Anterior cingulate cortex (tissue), 58 donors: ENCODE measurements at places on chromosomes 2 and 18.

DNA sequence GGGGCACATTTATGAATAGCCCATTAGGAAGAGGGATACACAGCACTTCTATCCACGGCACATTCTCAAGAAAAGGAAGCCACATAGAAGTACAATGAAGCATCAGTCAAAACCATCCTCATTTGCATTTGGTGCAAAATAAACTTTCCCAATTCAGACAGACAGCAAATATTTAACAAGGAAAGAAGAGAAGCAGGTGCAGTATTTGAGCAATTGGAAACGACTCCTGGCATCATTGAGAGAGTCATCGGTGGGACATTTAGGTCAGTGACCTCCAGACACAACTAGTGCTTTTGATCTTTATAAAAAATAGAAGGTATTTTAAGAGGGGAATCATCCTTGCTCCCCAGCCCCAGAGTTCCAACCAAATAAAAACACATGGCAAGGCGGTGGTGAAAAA lies 118.0 kb downstream of the MREG start:
- no peak for DNase-seq

DNA sequence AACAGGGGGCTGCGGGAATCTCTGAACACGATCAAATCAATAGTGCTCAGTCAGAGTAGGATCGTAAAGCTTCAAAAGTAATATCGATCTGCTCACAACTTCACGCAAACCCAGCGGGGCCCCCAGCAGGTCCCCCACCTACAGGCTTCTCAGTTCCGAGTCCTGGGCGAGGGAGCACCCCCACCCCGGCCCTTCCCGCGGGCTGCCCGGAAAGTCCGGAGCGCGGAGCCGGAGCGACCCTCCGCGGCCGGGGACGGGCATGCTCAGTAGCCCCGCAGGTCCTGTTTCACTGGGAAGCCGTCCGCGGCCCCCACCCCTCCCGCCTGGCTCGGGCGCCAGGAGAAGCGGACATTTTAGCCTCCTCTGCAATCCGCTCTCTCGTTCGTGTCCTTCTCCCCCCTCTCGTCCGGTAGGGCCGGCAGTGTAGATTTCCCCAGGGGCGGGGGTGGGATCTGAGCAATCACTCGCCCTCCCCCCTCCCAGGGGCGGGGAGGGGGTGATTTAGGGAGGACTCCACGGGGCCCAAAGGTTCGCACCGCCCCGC lies 3.3 kb upstream of the SPRED2 start:
- peak; percentile 86 for DNase-seq

DNA sequence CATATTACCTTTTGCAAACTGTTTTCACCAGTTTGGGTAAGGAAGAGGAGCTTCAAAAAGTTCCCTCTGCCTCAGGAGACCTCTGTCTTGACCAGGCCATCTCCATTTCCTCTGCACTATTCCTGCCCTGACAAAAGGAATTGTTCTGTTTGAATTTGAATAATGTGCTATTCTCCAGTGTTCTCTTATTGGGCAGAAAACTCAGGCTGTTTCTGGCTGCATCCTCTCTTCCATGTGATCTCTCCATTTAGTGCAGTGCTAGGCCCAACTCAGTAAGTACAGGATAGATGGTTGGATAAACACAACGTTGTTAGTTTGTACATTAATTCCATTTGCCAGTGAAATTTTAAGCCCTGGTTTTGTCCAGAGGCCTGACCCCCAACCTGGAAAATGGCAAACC lies 102.2 kb upstream of the CELF4 start:
- no peak for DNase-seq

GRCh38 chr2:232551250-232551638 lies 755 bp downstream of the EIF4E2 start:
- DNase-seq: no peak

- DNase-seq: no peak
Measured at GRCh38 chr2:207046724-207047123, 107.4 kb downstream of the CPO start.

GRCh38 chr18:22223254-22223964 lies 54.0 kb downstream of the GATA6 start:
- DNase-seq: no peak

DNA sequence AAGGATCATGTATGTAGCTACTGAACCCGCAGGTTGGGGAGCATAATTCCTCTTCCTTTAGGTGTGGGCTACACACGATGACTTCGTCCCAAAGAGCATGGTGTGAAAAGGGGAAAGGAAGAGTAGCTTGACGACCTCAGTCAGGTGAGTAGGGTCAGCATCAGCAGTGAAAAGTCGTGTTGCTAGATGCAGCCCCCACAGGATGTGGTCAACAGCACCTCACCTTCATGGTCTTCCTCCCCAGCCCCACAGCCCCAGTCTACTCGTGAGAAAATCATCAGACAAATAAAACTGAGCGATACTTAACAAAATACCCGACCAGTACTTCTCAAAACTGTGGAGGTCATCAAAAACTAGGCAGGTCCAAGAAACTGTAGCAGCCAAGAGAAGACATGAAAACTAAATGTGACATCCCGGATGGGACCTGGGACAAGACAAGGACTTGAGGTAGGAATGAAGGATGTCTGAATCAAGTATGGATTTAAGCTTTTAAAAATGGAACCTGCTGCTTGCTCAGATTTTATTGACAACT lies 77.5 kb upstream of the NFATC1 start:
- no peak for DNase-seq

DNA sequence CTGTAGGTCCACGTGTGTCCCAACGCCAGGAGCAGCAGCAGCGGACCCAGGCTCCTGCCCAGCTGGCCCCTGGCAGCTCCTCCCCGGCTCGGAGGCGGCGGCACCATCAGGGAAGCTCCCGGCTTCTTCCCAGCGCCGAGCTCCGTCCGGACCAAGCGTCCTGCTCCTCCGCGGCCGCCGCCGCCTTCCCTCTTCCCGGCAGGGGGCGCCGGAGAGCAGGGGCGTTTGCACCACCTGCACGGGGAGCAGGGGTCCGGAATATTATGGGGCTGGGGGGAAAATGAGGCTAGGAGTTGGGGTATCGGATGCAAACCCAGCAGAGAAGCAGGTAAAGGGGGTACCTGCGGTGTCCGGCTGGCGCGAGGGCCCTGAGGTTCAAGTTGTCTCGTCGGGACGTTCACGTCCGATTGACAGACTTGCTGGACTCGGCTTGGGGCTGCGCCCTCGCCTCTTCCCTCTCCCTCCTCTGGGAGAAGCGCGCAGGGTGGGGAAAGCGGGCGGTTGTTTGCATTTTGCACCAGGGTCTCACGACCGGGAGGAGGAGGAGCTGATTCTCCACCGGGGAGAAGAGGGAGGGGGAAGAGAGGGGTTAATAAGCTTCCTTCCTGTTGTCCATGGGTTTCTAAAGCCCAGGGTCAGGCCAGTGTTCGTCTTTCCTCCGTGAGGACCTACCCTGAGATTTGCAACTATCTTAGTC lies at the start of gene CCBE1:
Gene CCBE1 (minus strand): TSS at position 188 of the 697 bp plus-strand sequence.
- DNase-seq: peak; percentile 16

- no peak for DNase-seq
Measured at GRCh38 chr2:125471963-125472362, 1184.0 kb upstream of the GYPC start.

- no peak for DNase-seq
Measured at GRCh38 chr2:142596334-142597088, 281.0 kb upstream of the KYNU start.

- DNase-seq: no peak
Measured at GRCh38 chr2:179344970-179345369, 80.3 kb upstream of the SESTD1 start.

DNA sequence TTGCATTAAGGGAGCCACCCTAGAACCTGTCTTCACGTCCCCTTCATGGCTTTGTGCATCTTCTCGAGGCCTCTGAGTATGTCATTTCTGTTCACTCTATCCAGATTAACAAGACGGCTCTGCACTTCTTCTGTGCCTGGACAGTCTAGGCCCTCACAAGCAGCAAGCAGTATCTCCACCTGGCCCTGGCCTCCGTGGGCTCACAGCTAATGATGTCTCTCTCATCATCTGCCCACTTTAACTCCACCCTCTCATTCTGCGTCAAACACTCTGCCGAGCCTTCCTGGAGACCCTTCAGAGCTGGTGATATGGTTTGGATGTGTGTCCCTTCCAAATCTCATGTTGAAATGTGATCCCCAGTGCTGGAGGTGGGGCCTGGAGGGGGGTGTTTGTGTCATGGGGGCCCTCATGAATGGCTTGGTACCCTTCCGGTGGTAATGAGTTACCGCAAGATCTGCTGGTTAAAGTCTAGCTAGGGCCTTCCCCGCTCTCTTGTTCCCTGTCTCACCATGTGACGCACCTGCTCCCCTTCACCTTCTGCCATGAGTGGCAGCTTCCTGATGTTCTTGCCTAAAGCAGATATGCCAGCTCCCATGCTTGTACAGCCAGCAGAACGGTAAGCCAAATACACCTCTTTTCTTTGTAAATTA lies 132.5 kb upstream of the ID2 start:
- DNase-seq: no peak

DNA sequence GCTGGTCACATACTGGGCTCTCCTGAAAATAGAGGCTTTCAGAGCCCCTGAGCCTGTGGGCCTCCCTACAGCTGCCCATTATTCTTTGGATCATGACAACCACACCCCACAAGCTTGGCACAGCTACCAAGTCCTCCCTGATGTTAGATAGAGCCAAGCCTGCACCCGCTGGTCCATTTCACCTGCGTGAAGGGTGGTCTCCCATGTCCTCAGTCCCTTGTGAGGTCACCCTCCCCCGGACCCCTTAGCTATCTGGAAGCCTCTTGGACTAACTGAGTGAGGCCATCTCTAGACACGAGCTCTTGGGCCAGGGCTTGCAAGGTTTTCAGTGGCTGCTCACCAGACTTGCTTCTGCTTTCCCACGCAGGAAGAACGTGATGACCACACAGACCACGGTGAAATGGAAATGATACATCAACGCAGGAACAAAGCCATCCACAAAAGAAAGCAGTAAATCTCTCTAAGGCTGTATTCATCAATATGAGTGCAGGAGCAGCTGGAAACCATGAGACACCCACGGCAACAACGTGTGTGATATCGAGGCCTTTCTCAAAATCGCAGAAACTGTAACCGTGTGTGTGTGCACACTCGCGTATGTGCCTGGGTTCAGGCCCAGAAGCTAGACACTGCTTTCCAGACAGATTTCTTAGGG lies 10.1 kb upstream of the MAL start:
- DNase-seq: no peak

GRCh38 chr2:208406474-208407451 lies at the start of gene PTH2R:
Gene PTH2R, plus strand, starts transcription at chr2:208406792. Its CDS starts 252 bp downstream, at chr2:208407044.
- peak; percentile 0 for DNase-seq

GRCh38 chr2:198054299-198054698 lies 249.9 kb downstream of the PLCL1 start:
- peak; percentile 9 for DNase-seq

DNA sequence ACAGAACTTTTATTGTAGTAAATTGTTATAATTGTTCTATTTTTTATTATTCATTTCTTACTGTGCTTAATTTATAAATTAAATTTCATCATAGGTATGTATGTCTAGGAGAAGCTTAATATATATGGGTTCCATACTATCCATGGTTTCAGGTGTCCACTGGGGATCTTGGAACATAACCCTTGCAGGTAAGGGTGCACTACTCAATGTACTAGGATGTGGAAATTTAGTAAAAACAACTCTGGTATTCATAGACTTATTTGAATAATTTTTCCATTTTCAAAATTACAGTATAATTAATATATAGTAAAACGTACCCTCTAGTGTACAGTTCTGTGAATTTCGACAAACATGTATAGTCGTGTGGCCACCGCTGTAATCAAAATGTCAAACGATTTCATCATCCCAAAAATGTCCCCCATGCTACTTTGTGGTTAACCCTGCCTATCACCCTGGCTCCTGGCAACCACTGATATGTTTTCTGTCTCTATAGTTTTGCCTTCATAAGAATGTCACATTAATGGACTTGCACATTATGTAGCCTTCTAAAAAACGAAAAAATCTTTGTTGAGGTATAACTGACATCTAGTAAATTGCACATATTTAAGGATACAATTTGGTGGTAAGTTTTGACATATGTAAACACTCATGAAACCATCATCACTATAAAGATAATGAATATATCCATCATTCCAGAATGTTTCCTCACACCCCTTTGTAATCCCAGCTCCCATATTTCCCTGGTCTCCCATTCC lies 45.7 kb downstream of the ARL5A start:
- no peak for DNase-seq

DNA sequence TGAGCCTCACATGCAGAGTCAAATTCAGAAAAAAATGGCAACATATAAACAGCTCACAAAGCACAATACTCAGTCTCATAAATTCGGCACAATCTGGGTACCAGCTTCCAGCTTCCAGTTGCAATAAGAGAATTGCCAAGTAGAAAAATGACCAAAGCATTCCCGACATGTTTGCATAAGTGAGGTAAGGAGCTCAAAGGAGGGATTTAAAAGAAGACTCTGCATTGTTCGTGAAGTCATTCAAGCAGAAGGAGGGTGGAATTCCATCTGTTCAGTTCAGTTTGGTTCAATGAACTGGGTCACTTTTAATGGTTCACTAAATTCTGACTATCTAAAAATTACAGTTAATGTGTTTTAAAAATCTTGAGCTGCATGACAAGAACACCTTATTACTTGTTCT lies 106.7 kb upstream of the KLHL14 start:
- no peak for DNase-seq

DNA sequence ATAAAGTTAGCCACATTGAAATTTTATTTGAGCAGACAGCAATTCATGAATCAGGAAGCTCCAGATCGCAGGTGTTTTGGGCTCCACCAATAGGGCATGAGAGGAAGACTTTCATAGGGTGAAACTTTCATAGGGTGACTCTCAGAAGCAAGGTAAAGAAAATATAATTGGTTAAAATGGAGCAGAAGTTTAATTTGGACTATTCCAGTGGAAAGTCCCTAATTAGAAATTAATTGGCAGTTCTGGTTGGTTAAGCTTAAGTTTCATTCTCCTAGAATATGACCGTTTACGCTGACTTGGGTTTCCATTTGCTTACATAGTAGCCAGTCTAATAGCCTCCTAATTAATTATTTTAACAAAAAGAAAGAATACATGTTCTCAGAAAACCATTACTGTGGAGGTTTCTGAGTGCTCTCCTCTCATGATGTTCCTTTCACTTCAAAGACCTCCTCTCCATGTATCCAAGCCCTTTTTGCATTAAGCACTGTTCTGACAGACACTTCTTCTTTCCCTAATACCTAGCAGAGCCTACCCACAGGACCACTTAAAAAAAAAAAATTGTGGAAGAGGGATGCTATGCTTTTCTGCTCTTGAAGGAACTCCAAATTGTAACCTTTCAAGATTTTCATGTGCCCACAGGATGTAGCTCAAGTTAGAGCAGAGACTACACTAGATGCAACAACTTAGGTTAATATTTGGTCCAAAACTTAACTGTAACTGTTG lies 99.1 kb downstream of the MREG start:
- DNase-seq: no peak

GRCh38 chr2:107197594-107198294 lies 311.8 kb upstream of the ST6GAL2 start:
- DNase-seq: no peak
